ENCODE measurements at places on chromosomes 2 and 18.

- no peak overlapping the region for H3K27ac ChIP-seq
- no peaks in the 10 kb centered on the region for H3K36me3 ChIP-seq
- H3K4me3 ChIP-seq: no peak overlapping the region
- DNase-seq: no peak
- no peaks in the 10 kb centered on the region for H3K4me1 ChIP-seq
- no peaks in the 10 kb centered on the region for H3K27me3 ChIP-seq
Measured at GRCh38 chr2:237092920-237093781, 7.5 kb downstream of the COPS8 start.

- no peak overlapping the region for H3K4me3 ChIP-seq
- H3K27me3 ChIP-seq: peaks cover 11% of the 10 kb centered on the region
- DNase-seq: no peak
- no peak overlapping the region for H3K27ac ChIP-seq
Measured at GRCh38 chr2:219505585-219505984, 6.9 kb downstream of the GMPPA start.

DNA sequence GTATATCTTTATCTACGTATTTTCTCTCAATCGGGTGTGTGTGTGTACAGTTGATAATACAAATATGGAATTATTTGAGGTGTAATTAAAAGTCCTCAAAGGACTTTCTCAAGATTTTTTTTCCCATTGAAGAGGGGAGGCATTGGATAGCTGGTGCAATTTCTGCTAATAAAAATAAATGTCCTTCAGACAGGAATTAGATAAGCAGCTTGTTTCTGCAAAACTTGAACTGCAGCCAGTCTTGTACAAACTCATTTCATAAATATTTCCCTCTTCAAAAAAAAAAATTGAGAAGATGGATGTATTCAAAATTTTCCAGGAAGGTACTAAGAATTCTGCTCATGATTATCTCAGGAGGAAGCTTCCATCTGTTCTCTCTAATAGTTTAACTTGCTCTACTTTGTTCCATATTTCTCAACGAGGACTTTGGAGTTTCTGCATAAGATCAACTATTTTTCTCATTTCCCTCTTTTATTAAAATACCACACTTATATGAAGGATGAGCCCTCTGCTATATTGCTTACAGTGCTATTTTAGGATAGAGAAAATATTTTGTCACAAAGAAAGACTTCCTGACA, 33.0 kb upstream of the GLS start:
- H3K4me1 ChIP-seq: no peaks in the 10 kb centered on the region
- H3K27me3 ChIP-seq: no peaks in the 10 kb centered on the region
- no peak for DNase-seq
- no peaks in the 10 kb centered on the region for H3K36me3 ChIP-seq
- no peak overlapping the region for H3K4me3 ChIP-seq

DNA sequence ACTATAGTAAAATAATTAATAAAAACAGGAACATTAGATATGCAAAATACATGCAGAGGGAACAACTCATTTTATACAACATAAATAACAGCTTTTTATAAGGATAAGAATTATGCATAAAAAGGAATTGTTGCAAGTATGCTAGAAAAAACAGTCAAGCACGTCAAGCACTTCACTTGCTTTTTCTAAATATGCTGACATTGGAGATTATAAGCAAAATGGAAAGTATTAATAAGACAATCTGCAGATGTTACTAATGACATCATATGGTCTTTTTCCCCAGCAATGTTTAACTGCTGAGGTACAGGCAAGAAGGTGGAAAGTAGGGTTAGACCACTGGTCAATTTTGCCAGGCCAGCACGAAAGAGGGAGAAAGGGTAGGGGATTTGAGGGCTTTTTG, 111.7 kb downstream of the HIBCH start:
- H3K27ac ChIP-seq: no peak overlapping the region
- no peak overlapping the region for H3K4me3 ChIP-seq
- H3K36me3 ChIP-seq: no peaks in the 10 kb centered on the region
- no peaks in the 10 kb centered on the region for H3K27me3 ChIP-seq

DNA sequence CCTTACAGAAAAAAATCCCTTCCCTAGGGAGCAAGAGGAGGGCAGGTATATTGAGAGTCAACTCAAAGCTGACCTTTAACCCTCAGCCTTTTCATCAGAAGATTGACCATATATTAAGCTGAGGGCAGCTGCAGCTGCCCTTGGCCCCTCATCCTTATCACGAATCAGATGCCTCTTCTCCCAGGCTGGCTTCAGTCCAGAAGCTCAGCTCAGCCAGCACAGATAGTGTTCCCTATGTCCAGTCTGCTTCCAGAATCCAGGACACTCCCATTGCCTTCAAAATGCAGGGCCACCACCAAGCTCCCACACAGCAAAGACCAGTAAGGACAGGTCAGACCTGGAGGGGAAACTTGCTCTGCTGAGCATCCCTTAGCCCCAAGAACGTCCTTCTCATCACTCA, 146.1 kb downstream of the BCL11A start:
- H3K27me3 ChIP-seq: no peaks in the 10 kb centered on the region
- no peaks in the 10 kb centered on the region for H3K36me3 ChIP-seq
- no peak overlapping the region for H3K27ac ChIP-seq
- H3K4me1 ChIP-seq: no peaks in the 10 kb centered on the region

- peak; percentile 51 for DNase-seq
- peak overlapping the region; percentile 99 for H3K4me3 ChIP-seq
- no peaks in the 10 kb centered on the region for H3K27me3 ChIP-seq
- peak overlapping the region; percentile 85 for H3K27ac ChIP-seq
- peaks cover 28% of the 10 kb centered on the region for H3K36me3 ChIP-seq
Measured at GRCh38 chr2:175180701-175181103, 808 bp downstream of the ATP5MC3 start.

GRCh38 chr2:28997847-28998735, 17.0 kb downstream of the TOGARAM2 start:
- no peaks in the 10 kb centered on the region for H3K27me3 ChIP-seq
- H3K27ac ChIP-seq: no peak overlapping the region
- no peak for DNase-seq
- H3K36me3 ChIP-seq: no peaks in the 10 kb centered on the region
- H3K4me1 ChIP-seq: no peaks in the 10 kb centered on the region

DNA sequence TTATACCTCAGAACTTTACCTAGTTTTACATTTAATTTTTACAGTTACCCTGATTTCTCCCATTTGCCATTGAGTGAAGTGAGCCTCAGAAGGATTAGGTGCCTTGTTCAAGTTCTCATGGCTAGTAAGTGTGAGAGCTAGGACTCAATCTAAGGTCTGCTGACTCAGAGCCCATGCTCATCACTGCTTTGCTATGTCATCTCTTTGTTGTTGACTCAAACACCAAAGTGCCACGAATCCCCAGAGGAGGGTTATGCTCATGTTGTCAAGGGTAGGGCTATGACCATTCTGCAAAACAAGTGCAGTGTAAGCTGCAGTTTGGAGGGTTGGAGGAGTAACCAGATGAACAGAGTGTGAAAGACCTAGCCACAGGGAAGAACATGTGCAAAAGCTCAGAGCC, 185.4 kb upstream of the SKOR2 start:
- no peaks in the 10 kb centered on the region for H3K27me3 ChIP-seq
- no peak overlapping the region for H3K4me3 ChIP-seq
- H3K27ac ChIP-seq: no peak overlapping the region

GRCh38 chr2:38744399-38744780, 6.8 kb downstream of the SRSF7 start:
- H3K36me3 ChIP-seq: peaks cover 42% of the 10 kb centered on the region
- DNase-seq: no peak
- no peaks in the 10 kb centered on the region for H3K27me3 ChIP-seq
- H3K4me1 ChIP-seq: peaks cover 25% of the 10 kb centered on the region
- no peak overlapping the region for H3K4me3 ChIP-seq
- no peak overlapping the region for H3K27ac ChIP-seq

DNA sequence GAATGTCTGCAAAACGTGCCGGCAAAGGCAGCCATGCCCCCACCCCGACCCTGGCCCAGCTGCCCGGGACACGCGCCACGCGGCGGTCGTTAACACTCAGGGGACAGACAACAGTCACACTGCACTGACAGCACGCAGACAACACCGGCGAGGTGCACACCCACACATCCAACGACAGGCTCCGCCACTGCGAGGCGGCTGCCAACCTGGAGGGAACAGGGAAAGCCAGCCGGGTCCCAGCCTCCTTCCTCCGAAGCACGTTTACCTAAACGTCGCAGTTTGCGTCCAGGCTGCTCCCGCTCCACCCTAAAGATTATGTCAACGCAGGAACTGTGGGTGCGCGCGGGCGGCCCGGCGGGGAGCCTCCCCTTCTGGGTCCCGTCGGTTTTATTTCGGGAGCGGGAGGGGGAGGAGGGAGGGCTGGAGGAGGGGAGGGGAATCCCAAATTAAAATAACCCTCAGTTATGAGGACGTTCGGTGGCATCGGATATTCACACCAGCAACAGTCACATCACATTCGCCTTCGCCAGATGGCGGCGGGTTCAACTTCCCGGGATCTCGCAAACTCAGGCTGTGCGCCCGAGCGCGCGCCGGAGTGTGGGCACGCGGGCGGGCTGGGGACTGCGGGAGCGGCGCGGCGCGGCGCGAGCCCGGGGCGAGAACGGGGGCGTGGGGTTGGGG, 644 bp downstream of the PTGR3 start:
- peak; percentile 50 for DNase-seq
- no peaks in the 10 kb centered on the region for H3K36me3 ChIP-seq
- H3K4me3 ChIP-seq: peak overlapping the region; percentile 95
- H3K4me1 ChIP-seq: peaks cover 8% of the 10 kb centered on the region
- H3K27me3 ChIP-seq: no peaks in the 10 kb centered on the region
- peak overlapping the region; percentile 82 for H3K27ac ChIP-seq
